ENCODE measurements at places on chromosomes 11 and 22.

DNA sequence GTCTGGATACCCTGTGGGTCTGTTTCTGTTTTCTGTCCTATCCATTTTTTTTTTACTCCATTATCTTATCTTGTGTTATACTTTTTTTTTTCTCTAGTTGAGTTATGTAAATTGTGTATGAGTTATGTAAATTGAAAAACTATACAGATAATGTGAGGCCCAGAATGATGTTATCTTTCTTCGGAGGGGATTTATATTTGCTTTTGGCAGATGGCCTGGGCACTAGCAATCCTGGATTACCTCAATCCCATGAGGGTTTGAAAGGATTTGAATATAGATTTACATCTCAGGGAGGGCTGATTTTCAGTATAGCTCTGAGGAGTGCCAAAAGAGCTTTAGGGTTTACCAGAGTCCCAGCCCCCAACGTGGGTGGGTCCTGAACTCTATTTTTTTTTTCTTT is 71.0 kb downstream of the CSTPP1 start:
- no peak for DNase-seq

- DNase-seq, result no peak
Observed at GRCh38 chr22:50490531-50491308, 4.1 kb downstream of the MIOX start.

DNA sequence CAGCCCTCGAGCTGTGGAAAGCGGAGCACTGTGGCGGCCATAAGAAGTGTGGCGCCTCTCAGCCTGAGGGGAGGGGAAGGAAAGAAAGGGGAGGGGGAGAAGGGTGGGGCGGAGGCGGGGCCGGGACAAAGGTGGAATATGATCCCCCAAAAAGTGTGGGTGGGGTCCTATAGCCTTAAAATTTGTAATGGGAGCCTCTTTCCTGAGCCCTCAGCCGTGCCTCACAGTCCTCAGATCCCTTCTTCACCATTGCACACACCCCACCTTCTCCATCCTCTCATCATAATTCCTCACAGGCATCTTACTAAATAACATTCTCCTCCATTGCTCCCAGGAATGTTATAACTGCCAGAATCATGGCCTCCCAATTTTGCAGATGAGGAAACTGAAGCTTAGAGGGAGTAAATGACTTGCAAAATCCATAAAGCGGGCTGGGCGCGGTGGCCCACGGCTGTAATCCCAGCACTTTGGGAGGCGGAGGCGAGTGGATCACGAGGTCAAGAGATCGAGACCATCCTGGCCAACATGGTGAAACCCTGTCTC is 600 bp upstream of the RAB6A start:
- no peak for DNase-seq

DNA sequence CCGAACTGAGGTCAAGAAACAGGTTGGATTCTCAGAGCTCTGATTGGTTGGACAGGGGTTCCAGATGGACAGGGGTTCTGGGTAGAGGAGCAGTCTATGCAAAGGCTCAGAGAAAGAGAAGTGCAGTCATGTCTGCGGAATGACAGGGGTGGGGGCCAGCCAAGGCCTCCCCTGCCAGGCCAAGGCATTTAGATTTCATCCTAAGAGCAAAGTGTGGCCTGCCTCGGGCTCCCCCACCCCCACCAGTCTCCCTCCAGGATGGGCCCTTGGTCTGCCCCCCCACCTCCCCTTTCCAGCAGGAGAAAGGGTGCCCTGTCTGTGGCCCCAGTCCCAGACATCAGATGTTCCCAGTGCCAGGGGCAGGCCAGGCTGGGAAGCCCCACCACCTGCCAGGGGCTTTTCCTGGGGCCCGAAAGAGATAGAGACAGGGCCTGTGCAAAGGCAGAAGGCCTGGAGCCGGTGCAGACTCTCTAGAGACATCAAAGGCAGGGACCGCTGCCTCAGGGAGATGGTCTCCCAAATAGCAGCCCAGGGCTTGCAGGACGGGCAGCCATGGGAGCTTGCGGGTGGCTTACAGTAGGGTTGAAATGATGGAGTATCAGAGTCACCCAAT is 9.4 kb downstream of the SUSD2 start:
- DNase-seq, result no peak

- DNase-seq, result no peak
Observed at GRCh38 chr11:6067502-6067901, 36.9 kb upstream of the OR56A1 start.

GRCh38 chr22:20944042-20944441 is 23.0 kb upstream of the AIFM3 start:
- DNase-seq, result no peak

DNA sequence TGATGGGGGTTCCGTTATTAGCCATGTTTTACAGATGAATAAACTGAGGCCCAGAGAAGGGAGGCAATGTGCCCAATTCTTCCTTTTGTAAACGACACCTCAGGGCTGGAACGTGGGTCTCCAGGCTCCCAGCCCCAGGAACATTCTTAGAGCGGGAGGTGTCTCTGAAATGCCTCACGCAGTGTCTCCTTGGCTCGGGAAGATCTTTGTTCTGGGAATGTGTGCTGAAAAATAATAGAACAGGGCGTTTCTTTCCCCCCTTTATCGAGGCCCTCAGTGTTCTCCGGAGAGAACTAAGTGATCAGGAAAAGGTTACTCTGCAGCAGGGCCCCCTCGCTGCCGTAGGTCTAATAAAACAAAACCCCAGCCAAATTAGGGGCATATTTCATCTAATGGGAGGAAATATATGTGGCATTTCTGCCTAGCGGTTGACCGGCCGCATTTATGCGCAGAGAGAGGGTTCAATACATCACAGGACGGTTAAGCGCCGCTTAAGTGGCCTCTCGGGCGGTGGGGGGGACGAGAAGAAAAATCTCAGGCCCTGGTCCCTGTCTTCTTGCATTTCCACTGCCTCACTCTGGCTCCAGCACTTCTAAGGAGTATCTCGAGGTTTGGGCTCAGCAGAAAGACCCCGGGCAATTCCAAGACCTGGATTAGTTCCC is 564.3 kb downstream of the MN1 start:
- DNase-seq, result no peak

DNA sequence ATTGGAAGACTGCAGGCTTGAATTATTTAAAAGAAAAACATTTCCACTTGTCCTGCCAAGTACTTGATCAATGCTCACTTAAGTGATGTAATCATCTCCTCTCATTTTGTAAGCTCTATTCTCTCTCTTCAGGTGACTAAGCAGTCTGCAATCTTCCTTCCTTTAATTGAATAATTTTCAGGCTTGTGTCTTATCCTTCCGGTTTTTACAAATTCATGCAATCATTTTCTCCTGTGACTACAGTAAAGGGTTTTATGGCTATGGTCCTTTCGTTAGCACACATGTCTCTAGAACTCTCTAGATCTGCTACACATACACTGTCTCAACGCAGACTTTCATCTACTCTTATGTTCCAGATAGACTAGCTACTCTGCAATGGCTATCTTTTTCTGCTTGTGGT is 12.6 kb upstream of the UPB1 start:
- peak; percentile 86 for DNase-seq

GRCh38 chr11:92473736-92474135 is 249.1 kb downstream of the FAT3 start:
- DNase-seq, result peak; percentile 61

DNA sequence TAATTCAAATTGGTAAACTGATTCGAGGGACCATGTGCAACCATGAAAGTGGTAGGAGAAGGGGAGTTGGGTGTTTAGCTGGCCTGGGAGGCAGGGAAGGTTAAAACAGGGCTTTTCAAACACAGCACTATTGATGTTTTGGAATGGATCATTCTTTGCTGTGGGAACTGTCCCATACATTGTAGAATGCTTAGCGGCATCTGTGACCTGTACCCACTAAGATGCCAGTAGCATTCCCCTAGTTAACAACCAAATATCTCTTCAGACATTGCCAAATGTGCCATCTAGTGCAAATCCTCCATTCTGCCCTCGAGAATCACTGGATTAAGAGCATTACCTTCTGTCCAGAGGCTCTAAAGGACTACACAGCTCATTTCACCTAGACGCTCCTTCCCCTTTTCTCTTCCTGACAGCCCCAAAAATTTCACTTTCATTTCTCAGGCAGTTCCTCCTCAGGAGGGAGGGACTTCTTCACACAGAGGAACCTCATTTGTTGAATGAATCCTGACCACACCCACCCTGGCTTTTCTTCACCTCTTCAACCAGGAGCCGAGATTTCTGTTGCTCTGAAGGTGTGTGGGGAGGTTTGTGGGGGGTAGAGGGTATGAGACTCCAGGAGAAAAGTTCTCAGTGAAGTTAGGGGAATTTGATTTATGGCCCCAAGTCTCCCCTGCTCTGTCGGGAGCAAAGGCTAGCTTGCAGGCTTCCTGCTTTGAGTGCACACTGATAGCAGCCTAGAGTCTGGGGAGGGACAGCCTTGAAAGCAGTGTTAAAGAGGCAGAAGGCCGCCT is at the start of gene TRIM34:
Gene TRIM34, plus strand, starts transcription at position 513 of the 791 bp plus-strand sequence. CDS start 7,331 bp downstream, outside the sequence.
- DNase-seq, result peak; percentile 60

- DNase-seq, result no peak
Observed at GRCh38 chr22:47497666-47498065, 735.2 kb downstream of the TBC1D22A start.

DNA sequence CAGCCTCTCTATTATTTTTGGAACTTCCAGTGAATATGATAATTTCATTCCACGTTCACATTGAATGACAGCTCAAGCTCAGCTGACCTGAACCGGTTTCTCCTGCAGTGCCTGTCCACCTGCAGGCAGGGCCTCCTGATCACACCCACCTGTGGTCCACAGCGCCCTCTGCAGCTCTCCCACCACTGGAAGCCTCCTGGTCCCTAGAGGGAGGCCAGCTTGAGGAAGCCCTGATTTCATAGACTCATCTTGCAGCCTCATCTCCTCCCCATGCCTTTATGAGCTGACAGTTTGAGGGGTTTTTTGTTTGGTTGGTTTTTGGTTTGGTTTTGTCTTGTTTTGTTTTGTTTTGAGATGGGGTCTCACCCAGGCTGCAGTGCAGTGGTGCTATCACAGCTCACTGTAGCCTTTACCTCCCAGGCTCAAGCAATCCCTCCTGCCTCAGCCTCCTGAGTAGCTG is 29.9 kb upstream of the MALAT1 start:
- DNase-seq, result peak; percentile 32

GRCh38 chr11:1017269-1018005 is 19.1 kb downstream of the MUC6 start:
- DNase-seq, result no peak

DNA sequence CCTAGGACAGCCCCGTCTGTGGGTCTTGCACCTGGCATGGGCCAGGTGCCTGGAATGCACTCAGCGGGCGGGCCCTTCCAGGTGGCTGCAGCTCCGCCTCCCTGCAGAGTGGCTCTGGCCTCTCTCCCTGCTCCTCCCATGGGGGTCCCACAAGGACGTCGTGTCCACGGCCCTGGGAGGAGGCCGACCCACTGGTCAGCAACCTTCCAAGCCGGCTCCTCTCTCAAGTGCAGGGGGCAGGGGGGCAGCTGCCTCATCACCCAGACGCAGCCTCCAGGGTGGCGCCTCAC is 41.9 kb downstream of the CERK start:
- no peak for DNase-seq

- no peak for DNase-seq
Observed at GRCh38 chr11:122789907-122790306, 48.4 kb upstream of the CRTAM start.

GRCh38 chr11:100734743-100735527 is 47.8 kb downstream of the ARHGAP42 start:
- DNase-seq, result no peak

- DNase-seq, result peak; percentile 76
Observed at GRCh38 chr22:30212996-30213441, 33.5 kb downstream of the LIF start.

- DNase-seq, result no peak
Observed at GRCh38 chr11:5233307-5233706, 976 bp downstream of the HBD start.

DNA sequence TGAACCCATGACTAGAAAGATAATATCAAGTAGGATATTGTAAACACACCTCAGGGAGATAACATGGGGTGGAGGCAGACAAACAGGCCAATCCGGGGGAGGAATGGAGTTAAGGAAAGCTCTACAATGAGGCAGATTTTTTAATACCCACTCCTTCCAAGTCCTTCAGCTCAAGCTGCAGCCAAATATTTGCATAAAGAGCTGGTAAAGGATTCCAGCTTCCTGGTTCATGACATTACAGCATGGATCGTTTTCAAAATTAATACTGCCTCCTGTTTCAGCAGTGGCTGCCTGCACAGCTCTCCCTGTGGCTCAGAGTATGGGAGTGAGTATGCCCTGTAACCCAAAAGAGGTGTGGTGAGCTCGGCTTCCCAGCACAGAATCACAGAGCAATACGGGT is 5.1 kb downstream of the POU2AF3 start:
- no peak for DNase-seq

GRCh38 chr11:45806937-45807791 is 2.2 kb downstream of the SLC35C1 start:
- DNase-seq, result no peak

DNA sequence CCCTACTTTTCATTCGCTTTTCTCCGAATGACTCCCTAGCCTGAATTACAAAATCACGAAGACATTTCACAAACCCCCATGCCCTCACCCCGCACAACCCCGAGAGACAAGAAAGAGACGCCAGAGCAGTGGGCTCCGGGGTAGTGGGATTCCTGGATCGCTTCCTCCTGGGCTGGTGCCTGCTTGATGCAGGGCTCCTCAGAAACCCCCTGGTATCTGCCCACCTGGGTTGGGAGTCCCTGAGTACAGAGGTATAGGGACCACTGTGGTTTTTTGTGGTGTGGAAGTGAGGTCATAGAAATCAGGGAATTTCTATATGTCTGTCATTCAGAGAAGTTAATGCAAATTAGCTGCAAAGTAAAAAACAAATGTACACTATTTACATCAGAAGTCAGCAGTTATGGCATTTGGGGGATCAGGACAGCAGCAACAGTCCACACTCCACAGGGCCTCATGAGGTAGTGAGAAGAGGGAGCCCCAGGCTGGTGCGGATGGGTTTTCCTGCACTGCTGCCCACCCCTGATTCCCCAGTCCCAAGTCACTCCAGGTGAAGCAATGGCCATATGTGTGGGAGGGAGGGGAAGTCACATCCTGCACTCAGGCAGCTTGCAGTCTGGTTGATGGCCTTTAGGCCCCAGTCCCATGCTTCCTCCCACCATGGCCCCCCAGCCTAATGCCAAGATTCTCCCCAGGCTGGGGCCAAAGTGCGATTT is 39.6 kb downstream of the BUD13 start:
- no peak for DNase-seq

DNA sequence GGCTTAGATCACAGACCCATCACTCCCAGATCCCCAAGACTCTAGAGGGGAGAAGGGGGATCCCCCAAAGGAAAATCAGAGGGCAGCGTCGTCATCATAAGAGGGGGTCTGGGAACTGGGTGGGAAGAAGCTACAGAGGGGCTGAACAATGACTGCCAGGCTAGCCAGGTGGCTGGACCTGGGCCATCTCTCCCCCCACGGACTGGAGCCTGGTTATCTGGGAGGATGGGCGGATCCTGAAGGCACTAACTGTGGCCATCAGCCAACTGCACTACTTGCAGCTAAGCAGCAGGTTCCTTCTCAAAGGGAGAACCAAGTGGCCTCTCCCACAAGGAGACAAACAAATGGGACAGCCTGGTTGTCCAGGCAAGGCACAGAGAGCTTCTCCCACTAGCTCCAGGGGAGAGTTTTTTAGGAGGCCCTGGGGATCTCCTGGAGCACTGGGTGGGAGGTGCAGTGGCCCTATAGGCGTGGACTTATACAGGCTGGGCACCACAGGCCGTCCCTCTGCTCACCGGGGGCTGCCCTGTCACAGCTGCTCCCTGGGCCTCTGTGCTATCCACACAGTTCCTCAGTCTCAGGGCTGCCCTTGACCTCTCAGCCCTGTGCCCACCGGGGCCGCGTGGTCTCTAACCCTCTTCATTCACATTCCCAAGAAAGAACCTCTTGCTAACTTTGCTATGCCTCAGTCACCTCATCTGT is 15.4 kb downstream of the P2RY6 start:
- DNase-seq, result no peak

GRCh38 chr22:43060183-43060582 is 29.0 kb downstream of the TTLL1 start:
- peak; percentile 8 for DNase-seq

Data from fibroblast of skin of scalp (primary cell).